ENCODE measurements at places on chromosomes 3 and 15. TPM values are rescaled to one million over a fixed set of nuclear protein-coding genes. Genes with fewer than 3 reads are reported as not detected.

DNA sequence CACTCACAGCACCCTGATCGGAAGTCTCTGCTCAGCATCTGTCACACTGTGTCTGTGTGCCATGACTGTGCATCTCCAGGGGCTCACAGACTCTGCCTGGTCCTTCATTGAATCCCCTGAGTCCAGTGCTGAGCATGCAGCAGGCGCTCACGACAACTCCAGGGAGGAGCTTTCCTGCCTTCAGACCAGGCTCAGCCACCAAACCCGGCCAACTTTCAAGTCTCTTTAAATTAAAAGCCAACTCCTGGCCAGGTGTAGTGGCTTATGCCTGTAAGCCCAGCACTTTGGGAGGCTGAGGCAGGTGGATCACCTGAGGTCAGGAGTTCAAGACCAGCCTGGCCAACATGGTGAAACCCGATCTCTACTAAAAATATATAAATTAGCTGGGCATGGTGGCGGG lies 24.2 kb downstream of the GRAMD2A start:
- DNase-seq, result no peak

- no peak for DNase-seq
Measured at GRCh38 chr3:106850437-106850836, 526.8 kb upstream of the CCDC54 start.

DNA sequence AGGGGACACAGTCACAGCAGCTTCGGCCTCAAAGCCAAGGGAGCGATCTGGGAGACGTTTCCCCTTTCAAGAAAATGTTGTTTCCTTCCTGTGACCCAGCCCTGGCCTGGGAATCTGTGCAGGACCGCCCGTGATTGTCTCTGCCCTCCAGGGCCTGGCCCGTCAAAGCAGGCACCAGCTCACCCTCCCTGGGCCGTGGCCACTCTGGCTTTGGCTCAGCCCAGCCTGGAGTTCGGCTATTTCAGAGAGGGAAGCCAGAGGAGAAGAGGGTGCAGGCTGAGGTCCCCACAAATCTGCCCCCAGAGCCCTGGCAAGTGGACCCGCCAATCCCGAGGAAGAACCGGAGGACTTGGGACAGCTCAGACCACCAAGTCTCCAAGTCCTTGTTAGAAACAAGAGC lies 12.7 kb downstream of the GATA2 start:
- DNase-seq, result no peak

- DNase-seq, result no peak
Measured at GRCh38 chr15:74511583-74511982, 29.4 kb upstream of the ARID3B start.

- no peak for DNase-seq
Measured at GRCh38 chr3:73072634-73073033, 11.2 kb downstream of the EBLN2 start.

DNA sequence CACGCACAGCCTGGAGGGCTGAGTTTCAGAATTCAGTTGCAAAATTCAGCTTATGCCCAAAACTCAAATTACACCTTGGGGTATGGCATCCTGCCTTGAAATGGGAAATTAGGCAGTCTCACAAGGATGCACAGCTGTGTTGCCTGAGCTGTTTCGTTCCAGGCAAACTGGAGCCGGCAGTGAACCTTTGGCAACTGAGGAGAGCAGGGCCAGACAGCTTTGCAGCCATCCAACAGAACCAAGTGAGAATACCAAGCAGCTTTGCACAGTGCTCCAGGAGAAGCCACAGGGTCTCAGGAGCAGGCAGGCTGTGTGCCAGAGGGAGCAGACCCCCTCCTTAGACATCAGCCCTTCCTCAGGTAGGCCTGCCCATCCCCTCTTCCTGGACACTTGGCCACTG lies 32.5 kb upstream of the BFSP2 start:
- DNase-seq, result no peak

- DNase-seq, result no peak
Measured at GRCh38 chr3:173800154-173800553, 402.6 kb downstream of the NLGN1 start.

DNA sequence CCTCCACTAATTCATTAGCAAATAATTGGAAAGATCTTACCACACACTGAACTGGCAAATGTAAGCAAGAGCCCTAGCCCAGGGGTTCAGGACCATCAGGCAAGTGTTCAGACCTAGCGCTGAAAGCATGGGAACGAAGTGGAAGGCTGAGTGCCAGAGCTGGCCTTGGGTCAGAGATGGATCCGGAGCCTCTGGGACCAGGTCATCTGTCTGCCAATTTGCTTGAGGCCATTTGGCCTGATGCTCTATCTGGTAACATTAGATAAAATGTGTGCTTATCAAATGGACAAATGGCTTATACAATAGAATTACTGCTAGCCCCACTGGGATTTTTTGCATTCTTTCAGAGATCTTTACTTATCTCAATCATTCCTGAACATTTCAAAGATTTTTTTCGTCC lies 1.4 kb upstream of the TMC3 start:
- DNase-seq, result no peak

DNA sequence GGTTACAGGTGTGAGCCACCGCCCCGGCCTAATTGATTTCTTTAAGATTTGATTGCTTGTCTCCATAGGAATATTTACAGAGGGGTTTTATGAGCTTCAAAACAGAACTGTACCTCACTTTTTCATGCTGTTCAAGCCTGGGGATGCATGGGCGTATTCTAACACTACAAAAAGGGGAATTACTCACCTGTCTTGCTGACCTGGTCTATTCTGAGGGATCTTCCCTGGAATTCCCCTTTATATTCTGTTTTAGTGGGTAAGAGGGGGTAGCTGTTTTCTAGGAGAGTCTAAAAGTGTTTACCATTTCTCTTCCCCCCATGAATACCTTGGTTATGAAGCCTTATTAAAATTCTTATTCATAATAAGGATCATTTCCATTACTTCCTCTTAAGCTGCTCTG lies 48.1 kb downstream of the NME9 start:
- no peak for DNase-seq

DNA sequence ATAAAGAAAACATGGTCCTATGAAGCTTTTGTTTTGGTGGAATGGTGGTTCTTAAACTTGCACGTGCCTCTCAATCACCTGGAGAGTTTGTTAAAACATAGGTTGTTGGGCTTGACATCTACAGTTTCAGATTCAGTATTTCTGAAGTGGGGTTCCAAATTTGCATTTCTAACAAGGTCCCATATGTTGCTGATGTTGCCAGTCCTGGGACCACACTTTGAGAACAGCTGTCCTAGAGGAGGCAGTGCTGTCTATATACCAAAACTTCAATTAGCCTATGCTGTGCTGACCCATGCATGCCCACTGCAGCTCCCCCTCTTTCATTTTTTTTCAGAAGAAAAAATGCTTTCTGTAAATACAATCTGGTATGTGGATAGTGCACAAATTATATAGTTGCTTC lies 31.3 kb downstream of the ALCAM start:
- no peak for DNase-seq

GRCh38 chr3:133490468-133491351 lies 82.8 kb upstream of the CDV3 start:
- no peak for DNase-seq

- DNase-seq, result no peak
Measured at GRCh38 chr3:159059395-159059794, 257.5 kb downstream of the MFSD1 start.

GRCh38 chr3:103512595-103512994 lies 1077.8 kb downstream of the ZPLD1 start:
- DNase-seq, result no peak

- no peak for DNase-seq
Measured at GRCh38 chr15:100020614-100021013, 287.4 kb upstream of the LYSMD4 start.

DNA sequence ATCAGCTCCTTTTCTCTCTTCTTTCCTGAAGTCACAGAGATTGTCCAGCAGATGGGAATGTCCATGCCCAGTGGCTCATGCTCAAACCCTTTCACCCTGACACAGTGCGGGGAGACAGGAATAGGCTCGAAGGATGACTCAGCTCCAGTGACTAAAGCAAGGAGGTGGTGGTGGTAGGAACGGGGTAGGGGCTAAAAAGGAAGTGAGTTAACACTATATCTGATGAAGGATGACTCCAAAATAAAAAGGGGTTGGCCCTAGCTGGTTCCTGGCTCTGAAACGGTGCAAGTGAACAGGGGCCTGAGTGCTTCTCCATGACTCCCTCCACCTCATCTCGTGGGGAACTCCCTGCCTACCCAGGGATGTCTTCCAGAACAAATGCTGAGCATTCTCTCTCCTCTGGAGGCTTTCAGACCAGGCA lies 167.4 kb upstream of the LPP start:
- DNase-seq, result no peak

Gene REC114
- not detected for total RNA-seq

Gene WDR53
- 10.7 TPM for total RNA-seq

Gene CYP8B1
- not detected for total RNA-seq

Gene SRGAP3
- 5.1 TPM for total RNA-seq

Data from left lung (tissue), 14 donors.